ENCODE measurements at places on chromosomes 12 and 14. TPM values are rescaled to one million over a fixed set of nuclear protein-coding genes. Genes with fewer than 3 reads are reported as not detected.

- H3K36me3 ChIP-seq, result no peaks in the 10 kb centered on the region
- H3K4me1 ChIP-seq, result no peaks in the 10 kb centered on the region
- no peak for DNase-seq
- H3K4me3 ChIP-seq, result no peak overlapping the region
- no peak overlapping the region for H3K27ac ChIP-seq
- H3K27me3 ChIP-seq, result no peaks in the 10 kb centered on the region
Measured at GRCh38 chr12:27104546-27104945, 22.2 kb upstream of the C12orf71 start.

The ASB2 gene
- polyA plus RNA-seq, result 17.1 TPM

The IAPP gene
- polyA plus RNA-seq, result not detected

DNA sequence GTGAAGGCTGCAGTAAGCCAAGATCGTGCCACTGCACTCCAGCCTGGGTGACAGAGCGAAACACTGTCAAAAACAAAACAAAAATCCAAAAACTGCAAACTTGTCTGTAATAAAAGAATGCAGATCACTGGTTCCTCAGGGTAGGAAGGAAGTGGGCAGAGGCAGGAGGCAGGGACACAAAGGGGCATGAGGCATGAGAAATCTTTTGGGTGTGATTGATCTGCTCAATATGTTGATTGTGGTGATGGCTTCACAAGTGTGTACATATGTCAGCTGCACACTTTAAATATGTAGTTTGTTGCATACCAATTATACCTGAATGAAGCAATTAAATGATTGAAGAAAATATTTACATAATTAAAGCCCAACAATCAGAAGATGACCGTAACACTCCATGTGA, 117.6 kb downstream of the CMAS start:
- no peaks in the 10 kb centered on the region for H3K36me3 ChIP-seq
- no peak for DNase-seq
- H3K27ac ChIP-seq, result no peak overlapping the region
- no peak overlapping the region for H3K4me3 ChIP-seq
- no peaks in the 10 kb centered on the region for H3K4me1 ChIP-seq

GRCh38 chr12:66491853-66492252, 187.0 kb downstream of the GRIP1 start:
- H3K27me3 ChIP-seq, result no peaks in the 10 kb centered on the region
- no peaks in the 10 kb centered on the region for H3K36me3 ChIP-seq
- no peaks in the 10 kb centered on the region for H3K4me1 ChIP-seq

The SLC15A5 gene
- not detected for polyA plus RNA-seq

Measured in stomach (tissue), 19 donors.